ENCODE measurements at places on chromosomes 11 and 22. TPM values are rescaled to one million over a fixed set of nuclear protein-coding genes. Genes with fewer than 3 reads are reported as not detected.

The TRIM51 gene
- not detected for total RNA-seq

The YAP1 gene
- 53.4 TPM for total RNA-seq

The ANKK1 gene
- total RNA-seq, result not detected

The LDLRAD3 gene
- 30.2 TPM for total RNA-seq

The A4GALT gene
- total RNA-seq, result 25.8 TPM

The C11orf87 gene
- not detected for total RNA-seq

The LINC01488 gene
- not detected for total RNA-seq

The H19 gene
- total RNA-seq, result 10.4 TPM

Data from A549 treated with Mapracorat at 1 μM for 4 hours (cell line).